ENCODE measurements at places on chromosomes 12 and 14.

DNA sequence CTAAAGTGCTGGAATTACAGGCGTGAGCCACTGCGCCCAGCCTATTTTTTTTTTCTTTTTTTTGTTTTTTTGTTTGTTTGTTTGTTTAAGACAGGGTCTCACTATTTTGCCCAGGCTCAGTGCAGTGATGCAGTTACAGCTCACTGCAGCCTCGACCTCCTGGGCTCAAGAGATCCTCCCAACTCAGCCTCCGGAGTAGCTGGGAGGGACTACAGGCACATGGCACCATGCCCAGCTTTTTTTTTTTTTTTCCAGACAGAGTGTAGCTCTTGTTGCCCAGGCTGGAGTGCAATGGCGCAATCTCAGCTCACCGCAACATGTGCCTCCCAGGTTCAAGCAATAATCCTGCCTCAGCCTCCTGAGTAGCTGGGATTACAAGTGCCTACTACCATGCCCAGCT, 5.8 kb upstream of the ITFG2 start:
- H3K27ac ChIP-seq, result no peak overlapping the region
- H3K4me3 ChIP-seq, result no peak overlapping the region
- H3K27me3 ChIP-seq, result no peaks in the 10 kb centered on the region
- peaks cover 3% of the 10 kb centered on the region for H3K4me1 ChIP-seq
- peaks cover 29% of the 10 kb centered on the region for H3K36me3 ChIP-seq

GRCh38 chr14:27863166-27863565, 903.4 kb upstream of the FOXG1 start:
- no peaks in the 10 kb centered on the region for H3K4me1 ChIP-seq
- no peaks in the 10 kb centered on the region for H3K36me3 ChIP-seq
- no peak overlapping the region for H3K27ac ChIP-seq
- H3K27me3 ChIP-seq, result no peaks in the 10 kb centered on the region
- H3K4me3 ChIP-seq, result no peak overlapping the region
- no peak for DNase-seq

DNA sequence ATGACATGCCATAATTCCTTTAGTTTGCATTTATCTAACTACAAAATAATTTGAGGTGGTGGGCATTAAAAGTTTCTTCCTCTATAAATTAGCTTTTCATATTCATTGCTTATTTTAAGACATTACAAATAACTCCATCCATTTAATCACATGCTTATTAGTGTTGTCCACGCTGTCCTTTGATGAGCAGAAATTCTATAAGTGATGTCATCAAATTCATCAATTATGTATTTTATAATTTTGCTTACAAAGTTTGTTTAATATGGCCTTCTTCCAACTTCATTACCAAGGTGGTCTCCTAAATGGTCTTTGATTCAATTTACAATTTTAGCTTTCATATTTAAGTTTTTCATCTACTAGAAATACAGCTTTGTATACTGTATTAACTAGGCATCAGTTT, 173.5 kb downstream of the PRKD1 start:
- no peak for DNase-seq
- no peaks in the 10 kb centered on the region for H3K36me3 ChIP-seq
- H3K4me1 ChIP-seq, result no peaks in the 10 kb centered on the region
- H3K27ac ChIP-seq, result no peak overlapping the region

DNA sequence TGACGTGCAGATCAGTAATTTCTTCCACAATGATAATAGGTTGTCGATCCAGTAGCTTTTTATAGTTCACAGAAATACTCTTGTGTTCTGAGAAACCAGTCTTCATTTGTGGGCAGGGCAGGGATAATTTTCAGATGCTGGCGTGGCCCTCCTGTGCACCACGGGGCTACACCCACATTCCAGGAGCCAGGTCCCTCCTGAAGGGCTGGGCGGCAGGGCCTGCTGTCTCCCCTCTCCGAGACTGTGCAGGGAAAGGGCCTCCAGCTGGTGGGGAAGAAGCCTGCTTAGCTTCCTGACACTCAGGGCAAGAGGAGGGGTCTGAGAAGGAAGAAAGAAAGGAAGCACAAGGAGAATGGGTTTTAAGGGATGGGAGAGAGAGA, 94.9 kb downstream of the ADGRD1 start:
- H3K4me1 ChIP-seq, result no peaks in the 10 kb centered on the region
- DNase-seq, result no peak
- H3K27me3 ChIP-seq, result no peaks in the 10 kb centered on the region
- no peaks in the 10 kb centered on the region for H3K36me3 ChIP-seq
- no peak overlapping the region for H3K27ac ChIP-seq

DNA sequence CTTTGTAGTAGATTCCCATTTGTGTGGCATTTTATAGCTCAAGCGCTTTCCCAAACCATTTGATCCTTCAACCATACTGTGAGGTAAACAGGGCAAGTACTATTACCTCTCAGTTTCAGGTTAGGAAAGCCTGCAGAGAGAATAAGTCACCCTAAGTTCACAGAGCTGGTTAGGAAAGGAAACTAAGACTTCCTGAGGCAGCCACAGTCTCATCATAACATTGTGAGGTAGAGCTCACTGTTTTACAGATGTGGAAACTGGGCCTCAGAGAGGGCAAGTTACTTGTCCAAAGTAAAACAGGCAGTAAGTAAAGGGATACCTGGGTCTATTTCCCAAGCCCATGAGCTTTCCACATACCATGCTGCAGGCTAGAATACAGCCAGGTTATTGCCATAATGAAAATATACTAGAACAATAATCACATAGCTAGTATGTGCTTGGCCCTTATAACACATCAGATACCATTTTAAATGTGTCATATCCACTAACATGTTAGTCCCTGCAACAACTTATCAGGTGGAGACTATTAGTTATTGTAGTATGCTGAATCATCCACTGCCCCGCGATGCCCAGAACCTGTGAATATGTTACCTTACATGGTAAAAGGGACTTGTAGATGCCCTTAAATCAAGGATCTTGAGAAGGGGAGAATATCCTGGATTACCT, 150.9 kb upstream of the GRIP1 start:
- no peak for DNase-seq
- H3K4me3 ChIP-seq, result no peak overlapping the region
- H3K27ac ChIP-seq, result no peak overlapping the region
- H3K4me1 ChIP-seq, result no peaks in the 10 kb centered on the region
- H3K27me3 ChIP-seq, result no peaks in the 10 kb centered on the region

- no peaks in the 10 kb centered on the region for H3K27me3 ChIP-seq
- DNase-seq, result no peak
- no peak overlapping the region for H3K27ac ChIP-seq
- no peaks in the 10 kb centered on the region for H3K36me3 ChIP-seq
Observed at GRCh38 chr14:66005900-66006434, 480.2 kb upstream of the CCDC196 start.

DNA sequence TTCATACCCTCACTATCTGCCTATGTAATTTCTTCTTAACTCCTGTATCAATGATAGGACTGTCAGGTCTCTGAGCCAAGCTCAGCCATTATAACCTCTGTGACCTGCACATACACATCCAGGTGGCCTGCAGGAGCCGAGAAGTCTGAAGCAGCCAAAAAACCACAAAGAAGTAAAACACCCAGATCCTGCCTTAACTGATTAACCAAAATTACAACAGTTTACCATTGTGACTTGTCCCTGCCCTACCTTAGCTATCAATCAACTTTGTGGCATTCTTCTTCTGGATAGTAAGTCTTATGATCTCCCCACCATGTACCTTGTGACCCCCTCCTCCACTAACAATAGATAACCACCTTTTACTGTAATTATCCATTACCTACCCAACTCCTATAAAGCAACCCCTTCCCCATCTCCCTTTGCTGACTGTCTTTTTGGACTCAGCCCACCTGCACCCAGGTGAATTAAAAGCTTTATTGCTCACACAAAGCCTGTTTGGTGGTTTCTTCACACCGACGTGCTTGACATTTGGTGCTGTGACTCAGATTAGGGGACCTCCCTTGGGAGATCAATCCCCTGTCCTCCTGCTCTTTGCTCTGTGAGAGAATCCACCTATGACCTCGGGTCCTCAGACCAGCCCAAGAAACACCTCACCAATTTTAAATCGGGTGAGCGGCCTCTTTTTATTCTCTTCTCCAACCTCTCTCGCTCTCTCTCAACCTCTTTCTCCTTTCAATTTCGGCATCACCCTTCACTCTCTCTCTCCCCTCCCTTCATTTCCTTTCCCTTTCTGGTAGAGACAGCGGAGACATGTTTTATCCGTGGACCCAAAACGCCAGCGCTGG, 11.5 kb upstream of the LGMN start:
- no peak overlapping the region for H3K27ac ChIP-seq
- DNase-seq, result no peak
- no peaks in the 10 kb centered on the region for H3K27me3 ChIP-seq
- H3K36me3 ChIP-seq, result no peaks in the 10 kb centered on the region
- H3K4me1 ChIP-seq, result peaks cover 27% of the 10 kb centered on the region

GRCh38 chr12:123445388-123446332, 9.2 kb upstream of the RILPL2 start:
- H3K36me3 ChIP-seq, result no peaks in the 10 kb centered on the region
- peaks cover 20% of the 10 kb centered on the region for H3K4me1 ChIP-seq
- no peaks in the 10 kb centered on the region for H3K27me3 ChIP-seq
- H3K4me3 ChIP-seq, result no peak overlapping the region

DNA sequence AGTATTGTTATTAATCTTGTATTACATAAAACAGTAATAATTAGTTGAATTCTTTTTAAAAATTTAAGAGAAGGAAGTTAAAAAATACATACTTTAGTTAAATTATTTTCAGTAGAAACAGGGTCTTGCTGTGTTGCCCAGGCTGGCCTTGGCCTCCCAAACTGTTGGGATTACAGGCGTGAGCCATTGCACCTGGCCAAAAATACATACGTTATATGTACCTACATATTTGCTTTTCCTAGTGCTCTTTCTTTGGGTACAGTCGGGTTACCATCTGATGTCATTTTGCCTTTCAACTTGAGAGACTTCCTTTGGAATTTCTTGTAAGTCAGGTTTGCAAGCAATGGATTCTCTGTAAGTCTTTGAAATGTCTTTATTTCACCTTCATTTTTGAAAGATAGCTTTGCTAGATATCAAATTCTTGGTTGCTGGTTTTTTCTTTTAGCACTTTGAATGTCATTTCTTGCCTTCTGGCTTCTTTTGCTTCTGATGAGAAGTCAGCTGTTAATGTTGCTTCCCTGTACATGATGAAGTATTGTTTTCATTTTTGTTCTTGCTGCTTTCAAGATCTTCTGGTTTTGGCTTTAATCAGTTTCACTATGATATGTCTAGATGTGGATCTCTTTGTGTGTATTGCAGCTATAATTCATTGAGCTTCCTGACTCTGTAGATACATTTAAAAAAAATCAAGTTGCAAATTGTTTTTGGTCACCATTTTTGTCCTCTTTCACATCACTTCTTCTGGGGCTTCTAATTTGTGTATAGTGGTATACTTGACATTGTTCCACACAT, 84.4 kb downstream of the SPATS2 start:
- no peaks in the 10 kb centered on the region for H3K4me1 ChIP-seq
- DNase-seq, result no peak
- no peaks in the 10 kb centered on the region for H3K27me3 ChIP-seq
- H3K36me3 ChIP-seq, result no peaks in the 10 kb centered on the region

DNA sequence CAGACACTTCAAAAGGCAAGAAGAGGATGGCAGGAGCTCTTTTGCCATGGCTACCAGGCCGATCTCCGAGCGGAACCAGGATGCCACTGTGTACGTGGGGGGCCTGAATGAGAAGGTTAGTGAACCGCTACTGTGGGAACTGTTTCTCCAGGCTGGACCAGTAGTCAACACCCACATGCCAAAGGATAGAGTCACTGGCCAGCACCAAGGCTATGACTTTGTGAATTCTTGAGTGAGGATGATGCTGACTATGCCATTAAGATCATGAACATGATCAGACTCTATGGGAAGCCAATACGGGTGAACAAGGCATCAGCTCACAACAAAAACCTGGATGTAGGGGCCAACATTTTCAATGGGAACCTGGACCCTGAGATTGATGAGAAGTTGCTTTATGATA, 9.8 kb downstream of the GARIN2 start:
- no peak for DNase-seq
- no peaks in the 10 kb centered on the region for H3K27me3 ChIP-seq
- H3K27ac ChIP-seq, result no peak overlapping the region
- H3K36me3 ChIP-seq, result no peaks in the 10 kb centered on the region
- H3K4me3 ChIP-seq, result no peak overlapping the region

DNA sequence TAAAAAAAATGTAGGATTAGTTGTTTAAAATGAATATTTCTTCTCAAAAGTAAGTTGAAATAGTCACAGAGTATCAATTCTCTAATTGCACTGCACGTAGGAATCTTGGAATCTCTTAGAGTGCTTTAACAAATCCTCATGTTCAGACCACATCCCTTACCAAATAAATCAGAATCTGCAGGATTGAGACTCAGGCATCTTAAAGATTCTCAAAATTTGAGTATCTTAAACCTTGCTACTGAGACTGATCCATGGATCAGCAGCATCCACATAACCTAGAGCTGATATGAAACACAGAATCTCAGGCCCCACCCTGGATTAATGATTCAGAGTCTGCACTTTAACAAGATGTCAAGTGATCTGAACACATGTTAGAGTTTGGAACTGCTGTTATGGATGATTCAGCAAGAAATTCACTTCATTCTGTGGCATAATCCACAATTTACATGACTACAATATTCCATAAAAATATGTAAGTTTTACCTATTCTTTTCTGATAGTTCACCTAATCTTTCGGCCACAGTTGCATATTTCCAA, 58.7 kb downstream of the ADAMTS20 start:
- no peak overlapping the region for H3K27ac ChIP-seq
- DNase-seq, result no peak
- no peak overlapping the region for H3K4me3 ChIP-seq
- no peaks in the 10 kb centered on the region for H3K4me1 ChIP-seq
- no peaks in the 10 kb centered on the region for H3K36me3 ChIP-seq
- H3K27me3 ChIP-seq, result no peaks in the 10 kb centered on the region

DNA sequence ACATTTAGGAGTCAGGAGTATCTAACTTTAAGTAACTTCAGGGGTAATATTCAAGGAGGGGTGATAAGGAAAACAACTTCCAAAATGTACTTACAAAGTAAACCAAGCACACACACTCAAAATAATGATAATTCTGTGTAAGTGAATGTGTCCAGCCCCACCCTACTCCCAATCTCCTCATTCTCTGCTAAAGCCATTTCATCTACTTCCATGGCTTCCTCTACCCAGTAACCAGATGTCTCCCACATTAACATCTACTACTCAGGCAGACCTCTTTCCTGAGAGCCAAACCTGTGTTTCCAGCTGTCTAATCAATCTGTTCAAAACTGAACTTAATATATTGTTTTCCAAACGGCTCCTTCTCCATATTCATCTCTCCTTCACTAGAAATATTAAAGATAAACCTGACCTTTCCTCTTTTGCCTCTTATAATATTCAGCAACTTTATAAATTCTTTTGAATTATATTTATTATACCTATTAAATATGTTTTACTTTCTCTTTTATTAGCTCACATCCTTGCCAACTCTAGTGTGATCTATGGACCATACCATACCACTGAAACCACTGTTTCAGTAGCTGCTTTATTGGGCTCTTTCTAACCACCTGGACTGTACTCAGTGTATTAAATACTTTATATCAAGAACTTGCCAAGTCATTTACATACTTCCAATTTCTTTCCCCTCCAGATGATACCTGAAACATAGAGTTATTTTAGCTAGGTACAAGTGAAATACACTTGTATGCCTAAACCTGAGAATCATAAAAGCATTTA, 170.7 kb downstream of the PPFIA2 start:
- H3K4me1 ChIP-seq, result no peaks in the 10 kb centered on the region
- no peak overlapping the region for H3K27ac ChIP-seq
- H3K4me3 ChIP-seq, result no peak overlapping the region
- H3K27me3 ChIP-seq, result no peaks in the 10 kb centered on the region
- H3K36me3 ChIP-seq, result no peaks in the 10 kb centered on the region
